ENCODE measurements at places on chromosomes 16 and 17. TPM values are rescaled to one million over a fixed set of nuclear protein-coding genes. Genes with fewer than 3 reads are reported as not detected.
A peak's percentile ranks its signal among the peaks of the same experiment; 100 is the strongest.

Gene RABEP2
- total RNA-seq = 37.0 TPM

Gene PABPN1L
- total RNA-seq = not detected

Gene NAGS
- total RNA-seq = 2.7 TPM

Gene FOXN1
- 15.9 TPM for total RNA-seq

Gene CD19
- not detected for total RNA-seq

Gene MPP3
- total RNA-seq = 9.2 TPM

Gene RAB26
- total RNA-seq = 0.83 TPM

Gene TNFSF12
- 3.5 TPM for total RNA-seq

Gene PROCA1
- total RNA-seq = 1.1 TPM

- no peaks in the 10 kb centered on the region for H3K27me3 ChIP-seq
- peaks cover 9% of the 10 kb centered on the region for H3K36me3 ChIP-seq
- H3K4me1 ChIP-seq = no peaks in the 10 kb centered on the region
- no peak overlapping the region for H3K4me3 ChIP-seq
Observed at GRCh38 chr17:67107811-67108775, 63.7 kb downstream of the CACNG1 start.

DNA sequence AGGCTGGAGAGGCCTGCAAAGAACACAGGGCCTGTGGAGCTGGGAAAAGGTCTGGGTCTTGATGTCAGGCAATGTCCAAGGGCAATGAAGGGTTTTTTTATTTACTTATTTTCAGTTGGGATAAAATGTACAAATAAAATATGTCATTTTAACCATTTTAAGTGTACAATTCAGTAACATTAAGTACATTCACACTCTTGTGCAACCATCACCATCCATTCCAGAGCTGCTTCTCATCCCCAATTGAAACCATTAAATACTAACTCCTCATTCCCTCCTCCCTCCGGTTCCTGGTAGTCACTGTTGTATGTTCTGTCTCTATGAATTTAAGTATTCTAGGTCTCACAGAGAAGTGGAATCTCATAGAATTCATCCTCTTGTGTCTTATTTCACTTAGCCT is 444.7 kb downstream of the HS3ST3B1 start:
- H3K4me1 ChIP-seq = peaks cover 3% of the 10 kb centered on the region
- no peak for DNase-seq
- H3K36me3 ChIP-seq = no peaks in the 10 kb centered on the region

DNA sequence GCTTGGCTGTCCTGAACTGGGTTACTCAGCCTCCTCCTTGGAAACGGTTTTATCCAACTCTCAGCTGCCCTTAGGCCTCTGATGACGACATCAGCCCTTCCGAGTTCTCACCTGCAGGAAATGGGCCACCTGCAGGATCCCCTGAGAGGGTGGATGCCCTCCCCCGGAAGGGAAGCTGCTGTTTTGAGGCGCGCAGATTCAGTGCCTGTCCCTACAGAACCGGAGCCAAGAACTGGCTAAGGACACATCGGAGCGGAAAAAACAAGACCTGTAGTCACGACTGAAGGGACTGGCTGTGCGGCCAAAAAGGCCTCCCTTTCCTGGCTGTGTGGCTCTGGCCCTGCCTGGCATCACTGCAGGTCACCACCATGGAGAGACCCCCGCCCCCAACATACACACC is 11.7 kb upstream of the C16orf95 start:
- H3K4me3 ChIP-seq = no peak overlapping the region
- peaks cover 4% of the 10 kb centered on the region for H3K4me1 ChIP-seq
- no peaks in the 10 kb centered on the region for H3K27me3 ChIP-seq
- DNase-seq = no peak
- peaks cover 31% of the 10 kb centered on the region for H3K36me3 ChIP-seq

GRCh38 chr17:56158915-56159825 is 5.9 kb downstream of the ANKFN1 start:
- H3K4me3 ChIP-seq = no peak overlapping the region
- DNase-seq = no peak
- no peaks in the 10 kb centered on the region for H3K27me3 ChIP-seq
- no peaks in the 10 kb centered on the region for H3K36me3 ChIP-seq

DNA sequence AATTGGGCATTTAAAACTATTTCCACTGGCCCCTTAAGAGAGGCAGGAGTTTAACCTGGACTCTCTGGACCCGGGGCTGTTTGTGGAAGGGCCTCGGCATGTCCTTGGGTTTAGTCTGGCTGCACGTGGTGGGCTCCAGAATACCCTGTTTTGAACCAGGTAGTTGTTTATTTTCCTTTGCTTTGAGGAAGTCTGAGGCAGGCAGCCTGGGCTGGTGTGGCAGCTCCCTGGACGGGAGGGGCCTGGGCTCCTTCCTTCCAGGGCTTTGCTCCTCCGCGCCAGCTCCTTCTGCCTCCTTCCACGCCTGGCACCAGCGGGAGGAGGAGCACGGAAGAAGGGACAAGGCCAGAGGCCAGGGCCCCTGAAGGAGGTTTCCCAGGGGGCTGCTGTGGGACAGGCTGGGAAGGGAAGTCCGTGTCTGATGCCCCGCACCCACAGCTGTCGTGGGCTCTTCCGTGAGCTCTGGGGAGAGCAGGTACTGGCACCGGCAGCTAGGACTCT is 15.5 kb downstream of the BANP start:
- DNase-seq = no peak
- no peaks in the 10 kb centered on the region for H3K27me3 ChIP-seq
- H3K36me3 ChIP-seq = no peaks in the 10 kb centered on the region
- H3K4me3 ChIP-seq = peak overlapping the region; percentile 11

- no peaks in the 10 kb centered on the region for H3K36me3 ChIP-seq
- no peak for DNase-seq
- H3K4me3 ChIP-seq = no peak overlapping the region
- peaks cover 4% of the 10 kb centered on the region for H3K4me1 ChIP-seq
- H3K27ac ChIP-seq = no peak overlapping the region
- H3K27me3 ChIP-seq = no peaks in the 10 kb centered on the region
Observed at GRCh38 chr16:12133729-12134128, 157.2 kb downstream of the SNX29 start.

- DNase-seq = no peak
- no peak overlapping the region for H3K4me3 ChIP-seq
- H3K27ac ChIP-seq = peak overlapping the region; percentile 90
- no peaks in the 10 kb centered on the region for H3K27me3 ChIP-seq
- no peaks in the 10 kb centered on the region for H3K36me3 ChIP-seq
Observed at GRCh38 chr17:10790491-10791401, 13.2 kb downstream of the TMEM238L start.

DNA sequence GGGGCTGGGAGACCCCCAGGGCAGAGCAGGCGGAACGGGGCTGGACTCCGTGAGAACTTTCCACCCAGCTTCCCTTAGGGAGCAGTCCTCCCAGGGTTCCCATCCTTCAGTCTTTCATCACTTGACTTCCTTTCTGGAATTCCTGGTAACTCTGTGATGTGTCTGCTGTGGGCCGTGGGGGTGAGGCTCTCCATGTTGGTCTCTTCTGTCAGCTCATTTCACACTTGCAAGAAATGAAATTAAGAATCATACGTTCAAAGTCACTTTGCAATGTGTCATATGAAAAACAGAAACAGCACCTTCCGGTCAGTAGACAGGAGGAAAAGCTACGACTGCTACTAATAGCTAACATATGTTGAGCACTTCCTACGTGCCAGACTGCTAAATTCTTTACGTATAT is 5.4 kb upstream of the BBS2 start:
- H3K4me1 ChIP-seq = peaks cover 4% of the 10 kb centered on the region
- no peak for DNase-seq

- peak overlapping the region; percentile 22 for H3K27ac ChIP-seq
- no peaks in the 10 kb centered on the region for H3K36me3 ChIP-seq
- DNase-seq = no peak
- H3K4me3 ChIP-seq = no peak overlapping the region
- no peaks in the 10 kb centered on the region for H3K4me1 ChIP-seq
Observed at GRCh38 chr16:58280146-58280845, 14.5 kb downstream of the PRSS54 start.

DNA sequence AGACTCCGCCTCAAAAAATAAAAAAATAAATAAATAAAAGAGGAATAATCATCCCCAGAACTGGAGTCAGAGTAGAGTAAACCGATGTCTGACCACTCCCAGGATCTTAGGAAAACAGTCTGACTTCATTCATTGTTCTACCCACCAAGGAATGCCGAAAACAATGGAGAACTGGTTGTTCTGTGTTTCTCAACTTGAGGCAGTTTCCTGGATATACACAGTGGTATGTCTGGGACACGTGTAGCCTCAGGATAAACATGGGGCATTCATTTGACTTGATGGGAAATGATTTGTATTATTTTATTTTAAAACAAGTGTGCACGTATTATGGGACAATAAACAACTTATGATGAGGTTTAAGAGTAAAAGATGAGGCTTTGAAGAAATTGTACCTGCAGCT is 32.8 kb upstream of the PAFAH1B1 start:
- H3K36me3 ChIP-seq = no peaks in the 10 kb centered on the region
- H3K27me3 ChIP-seq = no peaks in the 10 kb centered on the region
- H3K4me1 ChIP-seq = peaks cover 31% of the 10 kb centered on the region
- no peak overlapping the region for H3K4me3 ChIP-seq

- H3K4me1 ChIP-seq = no peaks in the 10 kb centered on the region
- H3K4me3 ChIP-seq = no peak overlapping the region
- no peak overlapping the region for H3K27ac ChIP-seq
- DNase-seq = no peak
Observed at GRCh38 chr16:82183004-82183397, 13.0 kb upstream of the MPHOSPH6 start.

DNA sequence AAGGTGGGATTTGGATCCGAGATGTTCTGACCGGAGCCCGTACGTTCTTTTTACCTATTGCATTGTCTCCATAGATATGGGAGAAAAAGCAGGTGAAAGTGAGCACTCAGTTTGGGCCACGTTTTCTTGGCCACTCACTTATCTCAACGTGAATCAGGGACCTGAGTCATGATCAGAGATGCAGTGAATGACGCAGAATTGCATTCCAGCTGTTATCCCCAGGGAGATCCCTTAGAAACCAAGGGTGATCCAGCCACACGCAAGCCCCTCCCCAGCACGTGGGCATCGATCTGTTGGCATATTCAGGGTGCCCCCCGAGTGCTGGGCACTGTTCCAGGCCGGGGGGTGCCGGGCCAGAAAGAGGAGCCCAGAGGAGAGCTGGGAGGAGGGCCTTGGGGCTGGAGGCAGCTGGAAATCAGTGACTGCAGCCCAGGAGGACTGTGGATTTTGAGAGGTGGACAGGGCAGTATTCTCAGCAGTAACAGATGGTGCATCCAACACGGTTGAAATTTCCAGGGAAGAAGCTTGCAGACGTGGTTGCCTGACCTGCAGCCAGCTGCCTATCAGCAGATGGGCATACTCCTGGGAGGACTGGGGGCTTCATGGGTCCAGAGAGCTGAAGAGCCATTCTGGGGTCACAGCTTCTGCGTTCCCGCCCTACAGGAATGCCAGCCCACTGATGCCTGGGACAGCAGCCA is 87.2 kb upstream of the CACNG5 start:
- no peaks in the 10 kb centered on the region for H3K4me1 ChIP-seq
- H3K4me3 ChIP-seq = no peak overlapping the region
- no peak for DNase-seq
- no peaks in the 10 kb centered on the region for H3K27me3 ChIP-seq
- no peak overlapping the region for H3K27ac ChIP-seq
- H3K36me3 ChIP-seq = peaks cover 14% of the 10 kb centered on the region

- H3K4me1 ChIP-seq = no peaks in the 10 kb centered on the region
- H3K27ac ChIP-seq = no peak overlapping the region
- peaks cover 59% of the 10 kb centered on the region for H3K36me3 ChIP-seq
- H3K4me3 ChIP-seq = no peak overlapping the region
Observed at GRCh38 chr17:7897773-7898172, 9.2 kb downstream of the CHD3 start.

DNA sequence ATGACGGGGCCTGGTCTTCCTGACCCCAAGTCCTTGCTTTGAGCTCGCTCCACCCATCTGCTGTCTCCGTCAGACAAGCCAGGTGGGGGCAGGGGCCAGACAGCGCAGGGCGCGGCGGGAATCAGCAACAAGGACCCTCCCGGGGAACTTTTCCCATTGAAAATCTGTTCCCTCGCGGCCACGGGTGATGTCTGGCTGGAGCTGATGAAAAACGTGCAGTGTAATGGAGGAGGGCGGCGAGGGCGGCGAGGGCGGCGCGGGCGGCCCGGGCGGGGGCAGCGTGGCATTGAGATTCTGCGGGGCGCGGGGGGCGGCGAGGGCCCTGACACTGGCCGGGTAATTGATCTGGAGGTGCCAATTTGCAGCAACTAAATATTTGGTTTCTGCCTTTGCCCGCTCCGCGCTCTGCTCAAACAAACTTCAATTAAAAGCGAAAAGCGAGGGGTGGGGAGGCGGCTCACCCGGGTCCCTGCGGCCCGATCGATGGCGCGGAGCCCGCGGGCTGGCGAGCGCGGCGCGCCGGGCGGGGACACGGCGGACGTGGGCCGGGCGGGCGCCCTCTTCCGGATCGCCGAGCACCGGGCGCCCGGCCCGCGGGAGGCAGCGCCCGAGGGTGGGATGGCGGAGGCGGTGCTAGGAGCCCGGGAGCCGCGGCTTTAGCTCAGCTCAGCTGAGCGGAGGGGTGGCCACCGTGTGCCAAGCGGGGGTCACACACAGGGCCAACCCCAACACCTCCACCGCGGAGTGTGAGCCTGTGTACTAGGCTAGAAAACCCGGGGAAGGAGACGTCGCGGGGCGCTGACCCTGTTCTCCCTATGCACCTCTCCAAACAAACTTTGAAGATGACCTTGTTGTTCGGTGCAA is 32.4 kb downstream of the DCAKD start:
- DNase-seq = no peak
- H3K27ac ChIP-seq = no peak overlapping the region
- peak overlapping the region; percentile 68 for H3K4me3 ChIP-seq
- peaks cover 36% of the 10 kb centered on the region for H3K4me1 ChIP-seq

DNA sequence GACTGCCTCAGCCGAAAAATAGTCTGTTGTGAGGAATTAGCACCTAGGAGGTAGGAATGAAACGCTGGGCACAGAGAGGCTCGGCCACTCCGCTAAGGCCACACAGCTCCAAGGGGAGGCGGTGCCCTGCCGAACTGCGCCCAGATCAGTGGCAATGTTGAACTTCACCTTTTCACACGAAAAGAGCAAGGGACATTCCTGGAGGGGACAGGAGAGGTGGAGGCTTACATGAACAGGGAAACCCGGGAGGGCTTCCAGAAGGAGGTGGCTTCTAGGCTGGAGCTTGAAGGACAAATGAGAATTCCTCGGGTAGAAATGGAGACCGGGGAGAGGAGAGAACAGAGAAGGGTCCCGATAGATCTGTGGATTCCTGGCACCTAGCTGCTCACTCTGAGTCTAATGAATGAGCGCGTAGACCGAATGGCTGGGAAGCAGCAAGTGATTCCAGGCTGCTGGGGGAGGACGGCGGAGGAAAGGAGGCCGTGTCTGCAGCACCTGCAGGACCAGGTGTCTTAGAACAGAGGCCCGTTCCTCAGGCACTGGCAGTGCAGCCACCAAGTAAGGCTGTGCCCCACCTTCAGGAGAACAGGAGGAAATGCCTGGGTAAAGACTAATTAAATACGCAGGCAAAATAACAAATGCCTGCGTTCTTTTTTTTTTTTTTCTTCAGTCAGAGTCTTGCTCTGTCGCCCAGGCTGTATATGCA is 722 bp upstream of the SLC38A10 start:
- peak overlapping the region; percentile 93 for H3K4me3 ChIP-seq
- H3K4me1 ChIP-seq = peaks cover 45% of the 10 kb centered on the region
- H3K36me3 ChIP-seq = no peaks in the 10 kb centered on the region

DNA sequence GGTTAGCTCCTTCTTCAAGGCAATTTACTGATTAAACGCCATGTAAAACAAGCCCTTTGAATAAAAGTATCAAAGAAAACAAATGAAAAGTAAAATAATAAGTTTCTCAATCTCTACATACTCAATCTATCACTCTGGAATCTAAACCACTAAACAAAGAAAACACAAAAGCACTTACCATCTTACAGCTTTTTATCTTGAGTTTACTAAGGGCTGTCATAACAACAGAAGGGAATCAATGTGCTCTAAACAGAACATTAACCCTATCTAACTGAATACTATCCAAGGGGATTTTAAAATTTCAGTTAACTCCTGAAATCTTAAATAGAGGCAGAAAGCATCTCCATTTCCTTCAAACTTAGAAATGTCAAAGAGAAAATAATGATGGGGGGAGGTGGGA is 3.4 kb downstream of the SKA2 start:
- H3K27me3 ChIP-seq = no peaks in the 10 kb centered on the region
- H3K4me1 ChIP-seq = peaks cover 59% of the 10 kb centered on the region
- no peaks in the 10 kb centered on the region for H3K36me3 ChIP-seq

Data from esophagus squamous epithelium (tissue), 5 donors.